ENCODE measurements at places on chromosomes 5 and 9.

DNA sequence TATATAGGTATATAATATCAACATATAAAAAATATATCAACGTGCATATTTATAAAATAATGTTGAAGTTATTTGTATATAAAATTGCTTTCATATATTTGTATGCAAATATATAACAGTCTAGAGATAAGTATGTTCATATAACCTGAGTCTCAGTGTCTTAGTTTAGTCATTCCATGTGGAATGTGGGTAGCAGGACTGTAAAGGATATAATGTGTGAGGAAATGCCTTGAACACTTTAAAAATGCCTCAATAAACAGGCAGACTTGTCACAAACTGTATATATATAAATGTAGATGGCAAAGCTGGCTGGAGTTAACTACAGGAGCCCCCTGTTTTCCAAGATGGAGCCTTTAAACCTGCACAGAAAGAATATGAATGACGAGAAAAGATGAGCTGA is 48.4 kb downstream of the CCDC125 start:
- DNase-seq: no peak

DNA sequence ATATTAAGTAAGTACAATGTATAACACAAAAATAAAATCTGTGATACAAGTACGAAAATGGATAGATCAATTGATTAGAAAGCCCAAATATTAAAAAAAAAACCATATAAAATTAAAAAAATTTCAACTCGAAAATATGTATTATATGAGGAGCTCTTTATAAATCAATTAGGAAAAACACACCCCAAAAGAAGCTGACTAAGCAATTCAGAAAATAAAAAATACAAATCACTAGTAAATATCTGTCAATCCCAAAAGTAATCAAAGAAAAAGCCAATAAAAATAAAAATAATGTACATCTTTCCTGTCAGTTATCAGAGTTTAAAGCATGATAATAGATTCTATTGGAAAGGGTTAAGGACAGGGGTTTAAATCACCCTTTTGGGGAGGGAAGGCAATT is 10.2 kb upstream of the ACSL6 start:
- no peak for DNase-seq

DNA sequence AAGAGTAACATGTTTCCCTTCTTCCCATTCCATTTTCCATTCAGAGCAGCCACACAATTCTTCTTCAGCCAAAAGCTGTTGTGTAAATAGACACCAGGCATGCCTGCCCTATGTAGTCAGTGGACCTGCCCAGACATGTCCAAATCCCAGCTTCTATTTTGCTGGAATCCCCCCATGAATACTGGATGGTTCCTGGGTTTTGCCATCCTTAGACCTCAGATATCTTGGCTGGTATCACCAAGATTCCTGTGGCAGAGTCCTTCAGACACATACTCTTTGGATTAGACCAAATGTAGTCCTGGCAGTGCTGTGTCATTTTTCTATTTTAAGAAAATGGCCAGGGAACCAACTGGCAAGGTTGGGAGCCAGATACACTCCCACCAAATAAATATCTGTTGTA is 10.3 kb downstream of the FST start:
- no peak for DNase-seq

DNA sequence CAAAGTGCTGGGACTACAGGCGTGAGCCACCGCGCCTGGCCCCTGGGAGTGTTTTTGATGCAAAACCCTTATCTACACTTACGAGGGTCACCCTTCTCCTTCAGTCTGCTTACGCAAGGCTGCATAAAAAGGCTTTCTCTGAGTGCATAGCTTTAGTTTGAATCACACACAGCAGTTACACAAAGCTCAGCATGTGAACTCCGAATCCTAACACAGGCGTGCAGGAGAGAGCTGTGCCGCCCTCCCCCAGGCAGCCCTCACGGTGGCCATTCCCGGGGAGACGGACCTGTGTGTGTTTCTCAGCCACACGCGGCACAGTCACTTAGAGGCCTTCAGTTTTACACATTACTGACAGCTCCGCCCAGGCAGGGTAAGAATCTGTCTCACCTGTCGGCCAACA is 26.7 kb downstream of the EXD3 start:
- DNase-seq: no peak

DNA sequence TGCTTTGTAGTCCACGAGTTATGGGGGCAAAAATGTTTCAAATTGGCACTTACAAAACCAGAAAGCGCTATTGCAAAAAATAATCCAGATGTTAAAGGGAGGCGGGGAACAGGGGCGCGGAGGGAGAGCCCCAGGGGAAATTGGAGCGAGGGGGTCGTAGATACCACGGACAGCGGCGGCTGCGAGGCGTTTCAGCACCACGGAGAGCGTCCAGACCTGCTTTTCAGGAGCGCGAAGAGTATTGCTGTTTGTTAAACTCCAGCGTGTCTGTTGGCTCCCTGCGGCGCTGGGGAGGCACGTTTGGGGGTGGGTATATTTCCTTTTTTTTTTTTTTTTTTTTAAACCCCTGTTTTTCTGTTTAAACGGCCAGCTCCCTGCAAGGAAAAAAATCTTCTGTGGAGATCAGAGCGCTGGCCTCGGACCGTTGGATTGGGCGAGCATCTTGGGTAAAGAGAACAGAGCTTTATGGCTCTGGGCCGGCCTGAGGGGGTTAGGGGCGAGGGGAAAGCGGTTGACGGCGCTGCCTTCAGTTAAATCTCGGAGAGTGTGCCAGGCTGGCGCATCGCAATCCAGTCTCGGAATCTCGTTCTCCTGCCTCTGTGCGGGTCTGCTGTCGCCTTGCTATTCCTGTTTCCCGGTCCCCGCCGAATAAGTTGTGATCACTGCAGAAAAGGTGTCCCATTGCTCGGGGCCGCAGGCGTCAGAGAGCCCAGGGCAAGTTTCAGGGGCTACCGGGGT is at the start of gene GLRA1:
TSS of gene GLRA1 (minus strand) at position 288 of the 738 bp plus-strand sequence. CDS start 302 bp downstream, outside the sequence.
- DNase-seq: peak; percentile 66

DNA sequence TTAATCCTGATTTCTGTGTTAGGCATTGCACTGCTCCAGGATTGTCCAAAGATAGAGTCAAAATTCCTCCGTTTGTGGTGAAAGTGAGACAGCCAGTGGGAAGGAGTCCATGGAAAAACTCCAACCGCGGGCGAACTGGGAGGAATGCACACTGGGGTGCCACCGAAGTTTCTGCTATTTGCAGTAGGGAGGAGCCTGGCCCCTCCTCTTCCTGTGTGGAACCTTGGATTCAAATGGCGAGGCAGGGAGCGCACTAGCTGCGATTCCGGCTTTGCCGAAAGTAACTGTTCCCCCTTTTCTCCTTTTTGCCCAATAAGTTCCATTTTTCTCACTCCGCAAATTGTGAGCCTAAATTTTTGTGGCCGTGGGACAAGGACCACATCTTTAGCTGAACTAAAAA is 9.3 kb downstream of the BAAT start:
- no peak for DNase-seq

GRCh38 chr9:86281593-86282076 is 703 bp downstream of the ISCA1 start:
- no peak for DNase-seq

- DNase-seq: no peak
Measured at GRCh38 chr5:4366628-4367027, 771.0 kb downstream of the IRX1 start.

- DNase-seq: peak; percentile 18
Measured at GRCh38 chr5:169796731-169797130, 159.7 kb downstream of the DOCK2 start.

- peak; percentile 51 for DNase-seq
Measured at GRCh38 chr9:128818839-128819715, 777 bp downstream of the ENDOG start.

GRCh38 chr5:55308254-55308836 is 556 bp downstream of the MTREX start:
- DNase-seq: peak; percentile 25

GRCh38 chr9:93134015-93134739 is at the start of gene NINJ1:
Gene NINJ1, minus strand, starts transcription at chr9:93134251. Its CDS starts 34 bp downstream, at chr9:93134217.
- DNase-seq: peak; percentile 90

GRCh38 chr5:157214861-157215513 is 34.3 kb downstream of the ITK start:
- DNase-seq: no peak

- DNase-seq: no peak
Measured at GRCh38 chr5:120236360-120236759, 227.7 kb upstream of the PRR16 start.

DNA sequence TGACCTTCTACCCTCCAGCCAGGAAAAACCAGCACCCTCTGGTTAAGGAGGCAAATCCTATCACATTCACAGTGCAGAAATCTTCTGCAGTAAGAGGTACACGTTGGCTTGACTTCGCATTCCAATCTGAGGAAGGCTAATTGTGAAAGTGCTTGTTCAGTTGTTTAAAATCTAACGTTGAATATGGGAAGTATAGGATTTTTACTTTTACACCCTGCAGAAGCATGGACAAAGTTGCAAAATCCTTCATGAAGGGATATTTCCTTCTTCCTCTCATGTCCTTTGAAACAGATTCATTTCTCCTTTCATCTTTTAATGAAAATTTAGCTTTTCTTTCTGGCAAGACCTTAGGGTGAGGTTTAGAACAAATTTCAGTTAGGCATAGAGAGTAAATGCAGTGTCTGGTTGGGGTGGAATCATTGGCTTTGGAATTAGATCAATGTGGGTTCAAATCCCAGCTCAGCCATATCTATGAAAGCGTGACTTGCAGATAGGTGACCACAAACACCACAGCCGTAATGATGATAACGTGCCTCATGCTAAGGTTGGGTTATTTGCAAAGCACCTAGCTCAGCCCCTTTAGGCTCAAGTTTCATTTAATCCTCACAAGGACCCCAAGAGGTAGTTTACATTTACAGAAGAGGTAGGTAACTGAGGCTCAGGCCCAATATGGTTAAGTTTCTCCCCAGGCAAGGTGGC is 42.2 kb upstream of the C5orf58 start:
- no peak for DNase-seq

DNA sequence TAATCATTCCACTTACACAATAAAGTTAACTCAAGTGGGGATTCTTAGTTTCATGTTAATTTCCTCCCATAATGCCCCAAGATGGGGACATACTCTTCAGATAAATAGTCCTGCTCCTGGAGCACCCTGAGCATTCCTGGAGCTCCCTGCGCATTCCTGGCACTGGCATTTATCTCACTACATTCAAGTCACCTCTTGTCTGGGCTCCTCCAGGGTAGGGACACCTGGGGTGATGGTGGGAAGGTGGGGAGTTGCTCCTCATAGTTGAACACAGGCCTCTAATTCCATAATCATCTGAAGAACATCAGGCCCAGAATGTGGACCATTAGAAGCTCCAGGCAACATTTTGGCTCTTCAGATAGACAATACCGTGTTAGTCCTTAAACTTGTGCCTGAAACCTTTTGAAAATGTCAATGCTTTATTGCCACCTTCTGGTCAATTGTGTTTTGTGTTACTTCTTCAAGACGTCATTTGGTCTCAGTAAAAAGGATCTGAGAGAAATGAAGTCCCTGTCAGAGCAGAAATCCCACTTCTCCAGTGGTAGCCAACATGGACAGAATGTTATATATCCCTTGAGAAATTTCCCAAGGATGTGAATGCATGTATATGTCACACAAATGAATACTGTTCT is 14.2 kb upstream of the AGGF1 start:
- DNase-seq: no peak

DNA sequence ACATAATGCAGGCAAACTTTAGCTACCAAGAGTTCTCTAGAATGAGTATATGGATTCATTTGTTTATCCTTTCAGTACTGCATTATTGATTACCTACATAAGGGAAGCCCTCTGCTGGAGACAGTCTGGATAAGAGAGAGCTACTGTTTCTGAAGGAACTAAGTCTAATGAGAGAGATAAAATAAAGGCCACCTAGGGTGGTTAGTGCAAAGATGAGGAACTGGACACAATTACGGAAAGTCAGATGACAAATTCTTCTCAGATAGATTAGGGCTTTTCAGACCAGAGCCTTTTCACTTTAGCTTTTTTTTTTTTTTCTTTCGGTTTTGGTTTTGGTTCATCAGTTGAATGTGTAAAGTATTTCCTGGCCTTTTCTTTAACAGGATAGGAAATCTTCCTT is 31.3 kb downstream of the ISOC1 start:
- no peak for DNase-seq

- peak; percentile 25 for DNase-seq
Measured at GRCh38 chr5:98936948-98937715, 8.3 kb upstream of the CHD1 start.

GRCh38 chr5:133941456-133942196 is 26.8 kb downstream of the C5orf15 start:
- DNase-seq: no peak

- DNase-seq: no peak
Measured at GRCh38 chr9:130421802-130422276, 22.9 kb upstream of the ASS1 start.

DNA sequence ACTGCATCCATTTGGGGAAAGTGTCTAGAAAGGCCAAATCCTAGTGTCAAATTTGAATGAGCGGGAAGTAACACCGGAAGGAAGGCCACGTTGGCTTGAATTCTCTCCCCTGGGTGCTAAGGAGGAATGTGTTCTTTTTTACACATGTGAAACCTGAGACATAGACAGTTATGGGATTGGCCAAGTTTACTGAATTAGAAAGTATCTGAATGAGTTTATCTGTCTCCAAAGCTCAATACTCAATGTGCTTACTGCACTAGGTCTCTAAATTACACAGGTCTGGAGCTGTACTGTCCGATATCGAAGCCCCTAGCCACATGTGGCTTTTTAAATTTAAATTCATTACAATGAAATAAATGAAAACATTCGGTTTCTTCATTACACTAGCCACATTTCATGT is 6.0 kb downstream of the DMRT1 start:
- DNase-seq: no peak

DNA sequence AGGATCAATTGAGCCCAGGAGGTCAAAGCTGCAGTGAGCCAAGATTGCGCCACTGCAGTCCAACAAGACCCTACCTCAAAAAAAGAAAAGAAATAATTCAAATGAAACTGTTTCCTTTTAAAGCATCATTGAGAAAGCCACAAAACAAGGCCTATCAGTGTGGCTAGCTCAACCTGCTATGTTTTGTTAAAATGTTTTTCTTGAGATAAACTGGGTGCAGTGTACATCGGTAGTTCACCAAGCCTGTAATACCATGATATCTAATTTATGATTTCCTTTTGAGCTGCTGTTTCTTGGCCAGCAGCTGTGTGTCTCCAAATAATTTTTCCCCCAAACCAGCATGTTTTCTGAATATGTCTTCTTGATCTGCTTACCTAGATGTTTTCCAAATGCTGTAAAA is 97.3 kb upstream of the GOLGA1 start:
- no peak for DNase-seq

DNA sequence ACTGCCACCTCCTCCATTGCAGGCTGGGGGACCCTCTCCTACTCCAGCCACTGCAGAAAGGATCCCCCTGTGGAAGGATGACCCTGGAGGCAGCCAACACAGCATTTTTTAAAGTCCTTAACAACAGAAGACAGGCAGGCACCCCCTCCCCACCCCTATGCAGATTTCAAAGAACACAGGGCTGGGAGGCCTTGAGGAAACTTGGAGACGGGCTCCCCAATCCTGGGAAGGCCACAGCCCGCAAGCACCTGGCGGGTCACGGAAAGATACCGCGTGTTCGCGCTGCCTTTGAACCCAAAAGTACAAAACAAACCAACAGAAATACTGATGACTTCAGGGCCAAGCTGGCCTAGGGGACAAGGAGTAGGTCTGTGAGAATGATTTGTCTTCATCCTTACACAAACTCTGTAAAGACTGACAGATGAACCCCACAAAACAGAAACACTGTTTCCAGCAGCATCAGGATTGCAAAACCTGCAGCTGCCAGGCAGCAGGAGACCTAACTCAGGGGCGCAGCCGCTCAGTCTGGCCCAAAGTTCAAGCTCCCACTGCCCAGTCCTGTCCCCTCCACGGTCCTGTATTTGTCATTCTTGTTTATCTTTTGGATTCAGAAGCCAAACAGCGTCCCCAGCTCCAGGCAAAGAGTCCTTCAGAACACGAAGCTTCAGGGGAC is 13.8 kb downstream of the VAV2 start:
- no peak for DNase-seq

Measured in activated CD4-positive, alpha-beta T cell treated with anti-CD3 and anti-CD28 coated beads for 48 hours (primary cell).